ENCODE measurements at places on chromosomes 1 and 21.
A peak's percentile ranks its signal among the peaks of the same experiment; 100 is the strongest.

- DNase-seq, result peak; percentile 85
Measured at GRCh38 chr1:110056776-110057175, 13.7 kb downstream of the ALX3 start.

GRCh38 chr1:68103884-68104554 is 53.6 kb upstream of the DIRAS3 start:
- DNase-seq, result no peak

DNA sequence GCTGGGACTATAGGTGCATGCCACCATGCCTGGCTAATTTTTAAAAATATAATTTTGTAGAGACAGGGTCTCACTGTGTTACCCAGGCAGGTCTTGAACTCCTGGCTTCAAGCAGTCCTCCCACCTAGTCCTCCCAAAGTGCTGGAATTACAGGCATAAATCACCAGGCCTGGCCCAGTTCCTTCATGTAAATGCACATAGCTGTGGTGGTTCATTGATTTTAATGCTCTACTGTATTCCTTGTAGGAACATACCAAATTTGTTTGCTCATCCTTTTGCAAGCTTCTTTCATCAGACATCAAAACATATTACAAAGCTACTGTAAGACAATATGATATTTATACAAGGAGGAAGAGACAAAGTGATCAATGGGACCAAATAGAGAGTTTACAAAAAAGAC is 237.5 kb upstream of the ESRRG start:
- peak; percentile 18 for DNase-seq

DNA sequence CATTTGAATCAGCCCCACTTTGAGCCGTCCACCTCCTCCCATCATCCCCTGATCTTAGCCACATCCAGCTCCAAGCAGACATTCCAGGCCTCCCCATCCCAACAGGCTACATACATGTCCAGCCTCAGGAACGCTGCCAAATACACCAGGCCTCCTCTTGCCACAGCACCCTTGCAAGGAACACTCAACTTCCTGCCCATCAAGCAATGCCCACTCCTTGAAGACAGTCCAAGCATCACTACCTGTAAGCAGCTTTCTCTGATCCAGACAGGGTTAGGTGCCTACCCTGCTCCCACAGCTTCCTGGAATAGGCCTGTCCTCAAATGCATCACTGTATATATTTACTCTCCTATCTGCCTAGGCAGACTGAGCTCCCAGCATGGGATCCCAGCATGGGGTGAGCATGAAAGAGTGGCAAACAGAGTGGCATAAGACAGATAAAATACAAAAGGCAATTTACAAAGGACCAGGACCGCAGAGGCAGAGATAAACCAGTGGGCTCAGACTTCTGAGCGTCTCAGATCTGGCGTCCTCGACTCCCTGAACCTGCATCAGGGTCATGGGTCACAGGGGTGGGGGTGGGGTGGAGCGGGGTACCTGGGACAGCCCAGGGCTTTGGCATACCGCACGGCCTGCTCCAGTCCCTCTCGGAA is 816 bp downstream of the HYI start:
- peak; percentile 83 for DNase-seq

- DNase-seq, result no peak
Measured at GRCh38 chr1:7489586-7489985, 281.5 kb upstream of the VAMP3 start.

DNA sequence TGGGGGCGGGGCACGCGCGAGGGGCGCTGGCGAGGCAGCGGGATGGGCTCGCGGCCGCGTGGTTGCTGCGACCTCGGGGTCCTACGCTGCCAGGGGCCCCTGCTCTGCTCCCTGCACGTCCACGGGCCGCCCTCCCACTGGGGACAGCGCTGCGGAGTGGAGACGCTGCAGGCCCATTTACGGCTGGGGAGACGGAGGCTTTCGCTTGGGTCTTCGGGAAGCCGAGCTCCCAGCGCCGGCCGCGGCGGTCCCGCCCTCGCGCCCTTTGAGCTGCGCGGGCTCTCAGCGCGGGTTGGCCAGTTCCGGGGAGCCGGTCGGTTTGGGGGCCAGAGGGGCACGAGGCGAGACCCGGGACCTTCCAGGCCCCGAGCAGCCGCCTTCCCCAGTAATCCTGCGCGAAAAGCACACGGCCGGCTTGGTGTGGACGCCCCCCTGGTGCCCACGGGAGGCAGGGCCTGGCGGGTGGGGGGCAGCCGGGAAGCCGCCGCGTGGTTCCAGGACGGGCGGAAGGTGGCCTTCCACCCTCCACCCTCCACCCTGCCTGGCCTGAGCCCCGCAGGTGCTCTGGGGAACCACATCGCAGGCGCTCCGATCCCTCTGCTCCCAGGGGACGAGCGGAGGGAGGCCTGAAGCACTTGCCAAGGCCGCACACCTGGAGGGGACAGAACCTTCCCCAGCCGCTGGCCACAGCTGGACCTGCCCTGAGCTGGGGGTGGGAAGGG is 570 bp upstream of the PEX10 start:
- DNase-seq, result peak; percentile 48

- peak; percentile 17 for DNase-seq
Measured at GRCh38 chr1:2224631-2225428, 3.3 kb upstream of the SKI start.

DNA sequence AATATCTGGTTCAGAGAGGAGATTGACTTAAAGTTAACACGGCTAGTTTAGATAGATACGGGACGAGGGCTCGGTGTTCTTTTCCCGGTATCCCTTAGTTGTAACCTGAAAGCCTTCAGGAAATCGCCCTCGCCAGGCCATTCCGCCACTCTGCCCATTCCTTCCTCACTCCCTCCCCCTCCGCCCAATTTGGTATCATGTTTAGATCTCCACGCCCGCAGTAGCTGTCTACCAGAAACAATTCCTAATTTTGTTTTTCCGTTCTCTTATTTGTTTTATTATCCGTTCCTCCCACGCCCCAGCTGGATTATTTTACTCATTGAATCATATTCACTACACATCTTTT is 685 bp upstream of the VAMP4 start:
- DNase-seq, result peak; percentile 43

GRCh38 chr1:30198795-30199403 is 524.5 kb downstream of the MATN1 start:
- no peak for DNase-seq

DNA sequence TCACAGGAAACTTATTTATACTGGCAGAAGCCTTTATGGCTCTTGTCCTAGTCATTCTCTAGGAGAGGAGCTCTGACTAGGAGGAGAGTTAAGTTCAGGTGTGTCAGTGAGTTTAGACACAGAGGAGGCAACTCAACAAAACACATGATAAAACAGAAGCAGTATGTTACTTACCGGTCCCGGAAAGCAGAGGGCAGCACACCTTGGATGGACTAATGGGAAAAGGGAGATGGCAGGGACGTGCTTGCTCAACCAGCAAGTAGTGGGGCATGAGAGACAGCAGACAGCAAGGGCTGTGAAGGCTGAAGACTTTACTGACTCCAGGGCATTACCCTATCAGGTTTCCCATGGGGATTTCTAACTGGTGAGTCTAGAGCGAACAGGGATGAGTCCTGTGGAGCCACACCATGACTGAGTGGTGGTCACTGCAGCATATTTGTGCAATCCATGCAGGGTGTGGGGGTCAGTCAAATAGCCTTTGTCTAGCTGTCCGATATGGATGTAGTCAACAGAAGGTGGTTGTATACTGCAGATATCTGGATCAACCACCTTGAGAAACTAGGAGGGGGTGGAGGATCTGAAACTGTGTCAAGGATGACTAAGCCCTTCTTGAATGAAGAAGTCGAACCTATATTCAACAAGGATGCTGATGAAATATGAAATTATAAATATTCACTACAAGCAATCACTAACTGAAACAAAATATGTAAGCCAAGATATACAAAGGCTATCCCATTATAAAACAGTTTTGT is 596.3 kb upstream of the CHRM3 start:
- DNase-seq, result no peak

DNA sequence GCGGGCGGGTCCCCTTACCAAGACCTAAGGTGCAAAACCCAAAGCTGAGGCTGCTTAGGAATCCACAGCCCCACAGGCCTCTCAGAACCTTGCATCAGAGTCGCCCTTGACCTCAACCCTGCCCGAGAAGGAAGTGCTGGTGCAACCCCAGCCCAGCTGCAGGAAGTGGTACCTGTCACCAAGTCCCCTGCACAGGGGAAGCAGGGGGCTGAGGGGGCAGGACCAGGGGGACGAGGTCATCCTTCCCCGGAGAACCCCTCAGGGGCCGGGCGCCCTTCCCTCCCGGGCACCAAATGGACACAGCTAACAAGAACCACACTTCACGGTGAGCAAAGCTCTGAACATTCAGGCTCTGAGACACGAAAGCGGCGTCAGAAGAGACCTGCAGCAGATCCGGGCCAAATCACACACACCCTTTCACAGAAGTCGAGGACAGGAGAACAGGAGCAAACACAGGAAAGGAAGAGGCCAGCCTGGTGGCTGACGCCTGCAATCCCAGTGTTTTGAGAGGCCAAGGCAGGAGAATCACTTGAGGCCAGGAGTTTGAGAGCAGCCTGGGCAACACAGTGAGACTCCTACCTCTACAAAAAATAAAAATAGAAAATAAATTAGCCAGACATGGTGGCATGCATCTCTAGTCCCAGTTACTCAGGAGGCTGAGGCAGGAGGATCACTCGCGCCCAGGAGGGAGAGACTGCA is 6.4 kb downstream of the ITGB2 start:
- no peak for DNase-seq

GRCh38 chr1:92774407-92774806 is 10.5 kb downstream of the EVI5 start:
- DNase-seq, result no peak

GRCh38 chr21:19702726-19703125 is 1295.5 kb upstream of the NCAM2 start:
- no peak for DNase-seq

GRCh38 chr1:40064797-40065499 is 24.4 kb downstream of the CAP1 start:
- no peak for DNase-seq

DNA sequence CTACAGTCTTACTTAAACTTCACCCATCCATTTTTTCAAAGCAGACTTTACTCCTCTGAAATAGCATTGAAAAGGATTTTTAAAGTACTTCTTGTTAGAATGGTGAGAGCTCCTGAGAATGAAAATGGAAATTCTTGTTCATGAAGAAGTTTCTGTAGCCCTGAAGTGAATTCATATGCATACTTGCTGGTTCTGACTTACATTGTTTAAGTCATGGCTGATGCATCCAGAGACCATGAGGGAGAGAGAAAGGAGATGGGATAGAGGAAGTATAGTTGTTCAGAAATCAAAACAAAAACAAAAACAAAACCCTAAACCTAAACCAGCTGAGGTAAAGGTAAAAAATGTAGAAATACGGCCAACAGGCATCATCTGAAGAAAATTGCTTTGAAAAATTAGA is 27.1 kb upstream of the SAMSN1 start:
- no peak for DNase-seq

DNA sequence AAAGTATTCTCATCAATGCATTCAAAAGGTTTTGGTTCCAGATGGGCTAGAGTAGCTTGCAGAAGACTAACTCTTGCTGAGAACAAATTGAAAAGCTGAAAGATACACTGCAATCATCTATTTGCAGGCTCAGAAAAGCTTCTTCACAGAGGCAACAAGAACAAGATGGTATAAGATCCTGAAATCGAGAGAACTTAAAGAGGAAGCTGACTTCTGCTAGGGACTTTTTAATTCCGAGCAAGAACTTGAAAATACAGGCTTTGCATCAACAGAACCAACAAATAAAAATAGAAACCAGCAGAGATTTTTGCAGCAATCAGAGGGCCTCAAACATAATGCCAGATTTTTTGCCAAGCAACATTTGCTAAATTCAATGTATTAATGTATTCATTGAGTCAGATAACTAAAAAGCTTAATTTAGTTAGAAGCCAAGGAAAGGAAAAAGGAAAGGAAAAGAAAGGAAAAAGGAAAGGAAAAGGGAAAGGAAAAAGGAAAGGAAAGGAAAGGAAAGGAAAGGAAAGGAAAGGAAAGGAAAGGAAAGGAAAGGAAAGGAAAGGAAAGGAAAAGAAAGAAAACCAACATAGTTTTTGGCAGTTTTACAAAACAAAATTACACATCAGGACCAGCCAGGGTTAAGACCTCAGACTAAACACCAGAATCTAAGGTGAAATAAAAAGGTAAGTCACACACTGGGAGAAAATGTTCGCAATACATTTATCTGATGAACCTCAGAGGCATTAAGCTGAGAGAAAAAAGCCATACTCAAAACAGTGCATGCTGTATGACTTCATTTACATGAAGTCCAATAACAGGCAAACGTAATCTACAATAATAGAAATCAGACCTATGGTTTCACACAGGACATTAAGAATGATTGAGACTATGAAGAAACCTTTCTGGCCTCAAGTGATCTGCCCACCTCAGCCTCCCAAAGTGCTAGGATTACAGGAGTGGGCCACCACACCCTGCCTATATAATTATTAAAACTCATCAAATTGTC is 42.6 kb downstream of the FAF1 start:
- no peak for DNase-seq

- no peak for DNase-seq
Measured at GRCh38 chr1:234666761-234667160, 56.8 kb upstream of the IRF2BP2 start.

DNA sequence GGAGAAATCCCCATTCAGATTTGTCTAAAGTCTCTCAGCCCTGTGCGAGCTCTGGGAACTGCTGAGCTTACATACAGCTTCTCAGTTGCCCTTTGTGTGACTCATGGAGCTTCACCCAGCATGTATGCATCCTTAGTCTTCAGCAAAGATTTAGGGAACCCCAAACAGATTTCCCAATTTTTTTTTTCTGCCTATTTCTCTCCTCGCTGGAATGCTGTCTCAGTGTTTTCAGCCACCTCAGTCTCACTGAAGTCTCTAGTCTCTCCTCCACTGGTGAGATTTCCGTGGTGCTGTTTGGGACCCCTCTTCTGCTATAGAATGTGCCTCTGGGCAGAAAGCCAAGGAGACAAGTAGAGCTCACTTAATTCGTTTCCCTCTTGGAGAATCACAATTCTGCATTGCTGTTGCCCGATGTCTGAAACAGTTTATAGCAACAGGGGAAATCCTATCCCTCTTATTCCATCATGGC is 28.1 kb upstream of the TXLNA start:
- DNase-seq, result peak; percentile 71

DNA sequence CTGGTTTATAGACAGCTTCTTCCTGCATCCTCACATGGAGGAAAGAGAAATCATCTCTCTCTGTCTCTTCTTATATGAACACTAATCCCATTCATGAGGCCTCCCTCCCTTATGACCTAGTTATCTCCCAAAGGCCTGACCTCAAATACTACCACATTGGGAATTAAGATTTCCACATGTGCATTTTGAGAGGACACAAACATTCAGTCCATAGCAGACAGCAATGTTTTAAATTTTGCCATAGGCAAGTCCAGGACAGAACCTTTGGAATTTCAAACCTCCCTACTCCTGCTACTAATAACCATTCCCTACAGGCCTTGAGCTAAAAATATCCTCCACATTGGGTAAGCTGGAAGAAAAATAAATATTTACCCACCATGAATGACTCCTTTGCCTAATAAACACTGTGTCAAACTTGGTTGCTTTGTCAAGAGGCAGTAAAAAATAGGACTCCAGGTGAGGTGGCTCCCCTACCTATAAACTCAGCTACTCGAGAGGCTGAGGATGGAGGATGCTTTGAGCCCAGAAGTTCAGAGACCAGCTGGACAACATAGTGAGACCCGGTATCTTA is 113.7 kb downstream of the ZNF281 start:
- peak; percentile 83 for DNase-seq

- no peak for DNase-seq
Measured at GRCh38 chr1:29523576-29523975, 287.3 kb downstream of the PTPRU start.
